Lower lobe of right lung (tissue), 2 donors: ENCODE measurements at places on chromosomes 7 and 10. TPM values are rescaled to one million over a fixed set of nuclear protein-coding genes. Genes with fewer than 3 reads are reported as not detected.
A peak's percentile ranks its signal among the peaks of the same experiment; 100 is the strongest.

Gene SPDYE16
- 0.18 TPM for total RNA-seq

Gene ACTR3C
- total RNA-seq, result 18.6 TPM

- no peak overlapping the region for H3K27ac ChIP-seq
- no peaks in the 10 kb centered on the region for H3K27me3 ChIP-seq
- no peaks in the 10 kb centered on the region for H3K36me3 ChIP-seq
- H3K4me1 ChIP-seq, result no peaks in the 10 kb centered on the region
- no peak for DNase-seq
These were observed 502.6 kb downstream of the NRG3 start for GRCh38 chr10:82377608-82378007.

Gene ITGB1
- total RNA-seq, result 409 TPM

DNA sequence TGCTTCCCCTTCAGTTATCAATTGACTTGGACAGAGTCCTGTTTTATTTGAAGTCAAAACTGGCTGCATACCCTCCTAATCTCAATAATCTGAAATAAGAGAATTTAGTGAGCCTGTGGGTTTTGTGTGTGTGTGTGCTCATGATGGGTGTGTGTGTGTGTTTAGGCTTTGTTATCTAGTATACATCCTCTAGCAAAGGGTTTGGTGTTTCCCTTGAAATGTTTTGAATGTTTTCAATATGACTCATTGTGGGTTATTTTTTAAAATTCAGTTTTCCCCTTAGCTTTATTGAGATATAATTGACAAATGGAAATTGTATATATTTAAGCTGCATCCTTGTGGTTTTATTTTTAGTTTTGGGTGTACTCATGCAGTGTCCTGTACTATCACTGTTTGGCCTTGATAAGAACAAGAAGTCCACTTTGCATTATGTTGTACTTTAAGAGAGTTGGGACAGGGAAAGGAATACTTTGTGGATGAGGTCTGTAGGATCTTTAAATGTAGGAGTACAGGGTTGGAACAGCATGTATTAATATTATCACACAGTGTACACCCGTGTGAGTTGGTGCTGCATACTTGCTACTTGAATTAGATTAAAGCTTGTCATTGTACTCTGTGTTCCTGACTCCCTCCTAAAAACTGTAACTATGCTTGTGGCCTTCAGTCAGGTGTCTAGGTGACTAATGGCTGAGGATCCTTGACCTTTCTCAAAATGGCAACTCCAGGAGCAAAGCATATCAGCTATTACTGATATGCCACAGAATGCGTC is 58.3 kb downstream of the VCL start:
- H3K4me3 ChIP-seq, result no peak overlapping the region
- no peaks in the 10 kb centered on the region for H3K27me3 ChIP-seq
- peaks cover 52% of the 10 kb centered on the region for H3K4me1 ChIP-seq

GRCh38 chr10:43683451-43684291 is 35.0 kb upstream of the ZNF32 start:
- H3K4me1 ChIP-seq, result peaks cover 11% of the 10 kb centered on the region
- H3K36me3 ChIP-seq, result no peaks in the 10 kb centered on the region
- H3K4me3 ChIP-seq, result no peak overlapping the region
- no peak for DNase-seq
- no peak overlapping the region for H3K27ac ChIP-seq
- no peaks in the 10 kb centered on the region for H3K27me3 ChIP-seq

DNA sequence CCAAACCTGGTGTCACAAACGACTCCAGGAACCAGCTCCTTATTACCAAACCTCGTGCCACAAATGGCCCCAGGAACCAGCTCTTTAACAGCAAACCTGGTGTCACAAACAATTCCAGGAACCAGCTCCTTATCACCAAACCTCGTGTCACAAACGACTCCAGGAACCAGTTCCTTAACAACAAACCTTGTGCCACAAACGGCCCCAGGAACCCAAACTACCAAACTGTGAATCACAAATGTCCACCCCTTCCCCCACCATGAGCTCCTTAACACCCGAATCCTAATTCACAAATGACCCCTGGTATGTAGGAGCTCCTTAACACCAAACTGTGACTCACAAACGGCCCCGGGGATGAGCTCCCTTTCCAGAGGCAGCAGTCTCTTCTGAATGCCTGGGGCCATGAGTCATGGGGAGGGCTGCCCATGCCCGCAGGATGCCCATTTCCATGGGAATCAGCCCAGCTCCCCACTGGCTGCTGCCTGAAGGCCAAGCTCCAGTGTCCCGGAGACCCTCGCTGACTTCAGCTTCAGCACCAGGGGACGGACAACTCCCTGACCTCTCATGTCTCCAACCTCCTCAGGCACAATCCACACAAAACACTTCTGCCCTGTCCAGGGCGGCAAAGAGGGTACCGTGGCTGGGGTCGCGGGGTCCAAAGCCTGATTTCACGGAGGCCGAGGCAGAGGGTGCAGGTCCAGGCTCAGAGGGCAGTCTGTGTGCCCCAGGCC is 213.1 kb downstream of the ELFN1 start:
- no peaks in the 10 kb centered on the region for H3K27me3 ChIP-seq
- H3K4me1 ChIP-seq, result no peaks in the 10 kb centered on the region
- no peak overlapping the region for H3K27ac ChIP-seq
- no peak for DNase-seq

GRCh38 chr7:8176370-8177081 is 85.4 kb downstream of the ICA1 start:
- H3K4me3 ChIP-seq, result no peak overlapping the region
- no peak for DNase-seq
- peak overlapping the region; percentile 39 for H3K27ac ChIP-seq
- no peaks in the 10 kb centered on the region for H3K27me3 ChIP-seq
- no peaks in the 10 kb centered on the region for H3K36me3 ChIP-seq

DNA sequence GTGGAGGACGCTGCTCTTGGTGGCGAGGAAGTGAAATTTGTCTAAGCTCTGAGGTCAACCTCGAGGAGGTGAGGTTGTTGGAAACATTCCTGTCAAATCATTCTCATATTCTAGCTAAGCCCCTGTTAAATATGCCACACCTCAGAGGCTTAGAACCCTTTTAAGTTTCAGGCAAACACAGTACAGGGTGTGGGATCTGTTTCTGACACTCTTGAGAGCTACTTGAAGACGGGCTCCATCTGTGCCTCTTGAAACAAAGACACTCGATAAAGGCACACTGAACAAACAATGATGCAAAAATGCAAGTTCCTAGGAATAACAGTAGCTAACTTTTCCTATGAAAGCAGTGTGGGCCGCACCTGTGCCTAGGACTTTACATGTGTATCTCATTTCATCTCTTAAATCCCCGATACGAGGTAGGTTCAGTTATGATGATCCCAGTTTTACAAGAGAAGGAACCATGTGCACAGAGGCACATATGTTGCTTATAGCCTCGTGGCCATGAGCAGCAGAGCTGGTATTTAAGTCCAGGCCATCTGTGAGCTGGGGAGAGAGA is 299.2 kb downstream of the CCDC3 start:
- H3K36me3 ChIP-seq, result no peaks in the 10 kb centered on the region
- H3K27me3 ChIP-seq, result no peaks in the 10 kb centered on the region
- no peak for DNase-seq
- H3K4me3 ChIP-seq, result no peak overlapping the region
- peaks cover 15% of the 10 kb centered on the region for H3K4me1 ChIP-seq

Gene MYO1G
- total RNA-seq, result 36.3 TPM

GRCh38 chr7:155194382-155195140 is 103.1 kb upstream of the INSIG1 start:
- no peaks in the 10 kb centered on the region for H3K36me3 ChIP-seq
- no peak overlapping the region for H3K4me3 ChIP-seq
- no peaks in the 10 kb centered on the region for H3K4me1 ChIP-seq
- peaks cover 8% of the 10 kb centered on the region for H3K27me3 ChIP-seq
- H3K27ac ChIP-seq, result no peak overlapping the region

DNA sequence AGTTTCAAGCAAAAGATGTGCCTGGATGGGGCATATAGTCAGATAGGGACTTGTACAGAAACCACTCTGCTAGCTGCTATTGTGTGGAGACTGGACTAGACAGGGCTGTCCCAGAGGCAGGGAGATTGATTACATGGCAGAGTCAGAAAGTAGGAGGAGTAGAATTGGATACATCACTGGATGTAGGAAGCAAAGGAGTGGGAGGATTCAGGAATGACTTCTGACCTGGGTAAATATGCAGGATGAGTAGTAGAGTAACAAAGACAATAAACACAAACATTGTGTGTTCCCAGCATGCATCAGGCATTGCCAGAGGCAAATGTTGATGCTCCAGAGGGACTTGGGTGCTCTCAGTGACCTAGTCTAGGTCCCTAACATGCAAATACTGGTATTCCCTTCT is 30.9 kb upstream of the MAT1A start:
- no peaks in the 10 kb centered on the region for H3K36me3 ChIP-seq
- H3K4me1 ChIP-seq, result no peaks in the 10 kb centered on the region
- H3K27me3 ChIP-seq, result no peaks in the 10 kb centered on the region
- H3K4me3 ChIP-seq, result no peak overlapping the region
- H3K27ac ChIP-seq, result no peak overlapping the region
- no peak for DNase-seq

Gene KCND2
- total RNA-seq, result 0.38 TPM

Gene FOXP2
- total RNA-seq, result 10.1 TPM

Gene CALY
- not detected for total RNA-seq

Gene ADAM22
- 2.7 TPM for total RNA-seq

Gene CTTNBP2
- 6.6 TPM for total RNA-seq

GRCh38 chr10:70490142-70490541 is 11.6 kb downstream of the PALD1 start:
- no peak overlapping the region for H3K27ac ChIP-seq
- peaks cover 9% of the 10 kb centered on the region for H3K36me3 ChIP-seq

GRCh38 chr7:151731022-151731441 is 145.9 kb downstream of the PRKAG2 start:
- no peak overlapping the region for H3K27ac ChIP-seq

DNA sequence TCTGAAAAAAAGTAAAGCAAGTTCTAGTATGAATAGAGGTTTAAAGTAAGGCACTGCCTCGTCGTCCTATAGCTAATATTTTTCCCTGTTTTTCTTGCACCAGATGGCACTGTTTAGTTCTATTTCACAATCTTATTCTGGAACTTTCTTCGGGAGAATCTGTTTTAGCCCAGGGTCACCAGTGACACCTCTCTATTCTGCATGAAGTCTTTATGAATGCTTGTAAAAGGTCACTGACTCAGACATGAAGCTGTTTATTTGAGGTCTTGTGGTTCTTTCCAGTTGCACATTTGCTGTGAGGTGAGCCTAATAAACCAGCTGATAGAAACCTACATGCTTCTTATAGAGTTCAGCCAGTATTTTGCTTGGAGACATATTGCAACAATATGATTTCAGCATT is 444.3 kb downstream of the AUTS2 start:
- H3K4me1 ChIP-seq, result no peaks in the 10 kb centered on the region
- H3K27me3 ChIP-seq, result no peaks in the 10 kb centered on the region
- H3K4me3 ChIP-seq, result no peak overlapping the region
- H3K27ac ChIP-seq, result no peak overlapping the region
- H3K36me3 ChIP-seq, result no peaks in the 10 kb centered on the region

DNA sequence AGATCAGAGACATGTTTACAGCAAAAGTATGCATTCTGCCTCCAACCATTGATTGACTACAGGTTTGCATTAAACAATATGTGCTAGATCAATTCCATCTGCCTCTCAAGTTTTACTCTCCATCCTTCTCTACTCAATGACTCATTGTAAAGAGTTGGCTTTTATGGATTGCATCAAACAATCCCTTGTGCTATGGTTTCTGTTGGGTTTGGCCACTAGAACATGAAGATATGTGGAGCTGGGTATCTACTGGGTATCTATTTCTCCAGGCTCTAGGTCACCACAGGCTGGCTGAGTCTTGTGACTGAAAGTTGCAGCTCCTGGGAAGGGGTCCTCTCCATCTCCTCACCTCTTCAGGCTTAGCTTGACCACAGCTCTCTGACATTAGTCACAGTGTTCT is 204.7 kb downstream of the DGKI start:
- no peaks in the 10 kb centered on the region for H3K4me1 ChIP-seq
- no peak overlapping the region for H3K4me3 ChIP-seq
- H3K27me3 ChIP-seq, result no peaks in the 10 kb centered on the region

Gene ANKRD7
- not detected for total RNA-seq
